ENCODE measurements at places on chromosomes 7 and 10. TPM values are rescaled to one million over a fixed set of nuclear protein-coding genes. Genes with fewer than 3 reads are reported as not detected.
A peak's percentile ranks its signal among the peaks of the same experiment; 100 is the strongest.

Gene HABP2
- total RNA-seq: not detected

Gene KEL
- total RNA-seq: 0.19 TPM

Gene COL13A1
- not detected for total RNA-seq

DNA sequence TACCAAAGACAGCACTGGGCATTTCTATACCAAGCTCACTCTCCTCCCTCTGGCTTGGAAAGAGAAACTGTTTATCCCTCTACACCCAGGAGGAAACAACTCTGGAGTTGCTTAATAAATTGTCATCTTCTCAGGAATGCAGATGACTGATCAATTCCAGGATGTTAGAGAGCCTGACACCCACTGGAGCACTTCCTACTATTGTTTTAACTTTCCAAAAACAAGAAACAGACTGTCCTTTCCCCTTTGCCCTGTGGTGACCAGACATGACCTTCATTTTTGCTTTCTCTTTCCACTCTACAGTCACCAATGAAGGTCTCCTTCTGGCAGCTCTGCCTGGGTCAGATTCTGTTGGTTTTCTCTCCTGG, 19.6 kb downstream of the GIMAP4 start:
- H3K36me3 ChIP-seq: no peaks in the 10 kb centered on the region
- peaks cover 26% of the 10 kb centered on the region for H3K4me1 ChIP-seq
- no peak for DNase-seq
- H3K27me3 ChIP-seq: no peaks in the 10 kb centered on the region
- no peak overlapping the region for H3K27ac ChIP-seq

- H3K27me3 ChIP-seq: no peaks in the 10 kb centered on the region
- H3K4me3 ChIP-seq: no peak overlapping the region
- H3K4me1 ChIP-seq: peaks cover 37% of the 10 kb centered on the region
Observed at GRCh38 chr10:70578371-70578947, 24.1 kb downstream of the PRF1 start.

GRCh38 chr10:46075869-46076268, 29.8 kb upstream of the MSMB start:
- no peaks in the 10 kb centered on the region for H3K27me3 ChIP-seq
- no peak overlapping the region for H3K27ac ChIP-seq
- H3K36me3 ChIP-seq: no peaks in the 10 kb centered on the region
- no peak overlapping the region for H3K4me3 ChIP-seq
- H3K4me1 ChIP-seq: peaks cover 18% of the 10 kb centered on the region

GRCh38 chr10:74969093-74969492, 142.4 kb upstream of the SAMD8 start:
- peaks cover 6% of the 10 kb centered on the region for H3K36me3 ChIP-seq
- peak overlapping the region; percentile 9 for H3K27ac ChIP-seq
- peaks cover 13% of the 10 kb centered on the region for H3K4me1 ChIP-seq
- no peaks in the 10 kb centered on the region for H3K27me3 ChIP-seq
- DNase-seq: no peak
- H3K4me3 ChIP-seq: no peak overlapping the region

GRCh38 chr7:41889040-41889439, 186.2 kb upstream of the INHBA start:
- DNase-seq: no peak
- no peak overlapping the region for H3K4me3 ChIP-seq
- no peaks in the 10 kb centered on the region for H3K36me3 ChIP-seq
